ENCODE measurements at places on chromosomes 13 and 19.

DNA sequence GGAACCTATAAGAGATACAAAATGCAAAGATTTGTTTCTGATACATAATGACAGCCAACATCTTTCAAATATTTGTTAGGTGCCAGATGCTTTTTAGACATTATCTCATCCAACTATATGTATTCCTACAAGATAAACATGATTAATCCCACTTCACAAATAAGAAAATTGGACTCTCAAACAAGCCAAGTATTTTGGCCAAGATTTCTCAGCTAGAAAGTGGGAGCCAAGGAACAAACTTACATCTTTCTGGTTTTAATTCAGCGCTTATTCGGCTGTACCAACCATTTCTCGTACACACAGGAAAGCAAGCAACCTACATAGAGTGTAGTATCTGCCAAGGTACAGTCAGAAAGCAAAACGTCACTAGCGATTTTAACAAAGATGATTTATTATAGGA, 85.7 kb upstream of the SERP2 start:
- no peak for DNase-seq

GRCh38 chr19:1154731-1155351, 19.2 kb downstream of the SBNO2 start:
- DNase-seq, result no peak

- no peak for DNase-seq
Observed at GRCh38 chr19:40472516-40472915, 5.7 kb downstream of the SPTBN4 start.

DNA sequence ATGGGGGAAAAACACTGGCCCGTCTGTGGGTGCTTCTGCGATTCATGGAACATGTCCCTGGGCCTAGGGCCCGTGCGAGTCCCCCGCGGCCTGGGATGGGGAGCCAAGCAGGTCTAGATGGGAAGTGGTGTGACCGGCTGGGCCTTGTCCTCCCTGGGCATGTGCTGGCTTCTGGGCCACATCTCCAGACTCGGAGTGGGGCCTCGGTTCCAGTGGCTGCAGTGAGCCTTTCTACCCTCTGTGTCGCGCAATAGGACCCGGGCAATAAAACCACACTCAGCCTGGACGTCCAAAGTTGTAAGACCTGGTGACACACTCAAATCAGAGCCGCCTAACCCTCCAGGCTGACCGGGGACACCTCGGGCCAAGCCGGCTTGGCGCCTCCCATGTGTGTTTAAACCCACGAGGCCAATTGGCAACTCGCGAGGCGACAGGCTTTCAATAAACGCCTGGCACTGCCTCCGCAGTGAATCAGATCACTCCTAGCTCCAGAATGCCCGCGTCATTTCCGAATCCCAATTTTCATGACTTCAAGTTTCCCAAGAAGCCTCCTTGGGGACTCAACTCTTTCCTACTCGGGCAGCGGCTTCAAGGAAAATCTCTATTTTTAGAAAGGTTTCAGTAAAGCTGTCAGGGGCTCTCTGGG, 57.3 kb downstream of the KLF2 start:
- DNase-seq, result peak; percentile 16

GRCh38 chr13:98939660-98940191, 38.1 kb downstream of the DOCK9 start:
- DNase-seq, result no peak

DNA sequence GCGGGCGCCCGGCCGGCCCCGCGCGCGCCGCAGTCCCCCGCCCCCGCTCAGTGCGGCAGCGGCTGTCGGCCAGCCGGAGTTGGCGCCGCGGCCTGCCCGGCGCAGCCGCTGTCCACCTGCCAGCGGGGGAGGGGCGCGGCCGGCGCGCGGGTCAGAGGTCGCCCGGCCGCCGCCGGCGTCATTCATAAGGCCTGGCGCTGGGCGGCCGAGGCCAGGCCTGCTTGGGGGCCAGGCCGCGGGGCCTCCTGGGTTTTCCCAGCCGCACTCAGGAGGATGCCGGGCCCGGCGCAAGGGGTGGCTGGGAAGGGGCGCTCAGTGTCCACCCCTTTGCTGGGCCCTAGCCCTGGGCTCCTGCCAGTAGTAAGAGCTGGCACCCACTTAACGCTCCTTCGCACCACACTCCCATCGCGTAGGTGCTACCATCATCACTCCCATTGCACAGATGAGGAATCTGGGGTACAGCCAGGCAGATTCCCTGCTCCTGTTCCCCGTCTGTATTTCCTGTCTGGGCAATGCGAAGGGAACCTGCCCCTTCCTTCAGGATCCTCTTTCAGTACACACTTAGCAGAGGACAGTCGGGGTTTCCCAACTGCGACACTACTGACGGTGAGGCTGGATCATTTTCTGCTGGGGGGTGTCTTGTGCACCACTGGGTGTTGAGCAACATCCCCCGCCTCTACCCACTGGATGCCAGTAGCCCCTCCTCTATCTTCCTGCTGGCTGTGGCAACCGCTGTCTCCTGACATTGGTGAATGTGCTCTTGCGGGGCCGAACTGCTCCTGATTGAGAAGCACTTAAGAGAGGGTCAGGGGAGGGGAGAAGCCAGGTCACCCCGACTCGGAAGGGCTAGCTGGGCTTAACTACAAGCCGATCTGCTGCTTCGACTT, 846 bp upstream of the PRKACA start:
- peak; percentile 55 for DNase-seq

- DNase-seq, result peak; percentile 59
Observed at GRCh38 chr19:50486823-50487515, 10.3 kb upstream of the GARIN5A start.

DNA sequence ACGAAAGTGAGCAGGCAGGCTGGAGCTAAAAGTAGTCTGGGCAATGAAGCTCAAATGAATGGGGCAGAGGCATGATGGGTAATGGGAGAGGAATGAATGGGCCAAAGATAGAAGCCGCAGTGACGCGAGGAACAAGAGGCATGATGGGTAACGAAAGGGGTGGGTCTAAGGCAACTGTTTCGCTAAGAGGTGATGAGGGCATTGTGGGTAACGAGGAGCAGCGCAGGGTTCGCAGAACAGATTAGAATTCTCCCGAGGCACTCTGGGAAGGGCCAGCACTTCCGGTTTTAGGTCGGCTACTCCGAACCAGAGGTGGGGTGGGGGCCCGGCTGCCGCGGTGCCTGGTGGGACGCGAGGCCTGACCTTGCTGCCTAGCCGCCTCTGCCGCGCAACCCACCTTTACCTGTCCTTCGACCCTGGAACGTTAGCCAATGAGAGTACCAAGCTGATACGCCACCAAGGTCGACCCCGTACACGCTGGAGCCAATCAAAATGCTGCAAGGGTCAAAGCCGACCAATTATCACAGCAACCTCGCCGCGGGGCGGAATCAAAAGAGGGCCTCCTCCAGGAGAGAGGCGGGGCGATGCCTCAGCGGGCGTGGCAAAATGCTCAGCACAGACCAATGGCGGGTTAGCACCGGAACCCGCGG, 563 bp upstream of the TOMM40 start:
- peak; percentile 100 for DNase-seq

DNA sequence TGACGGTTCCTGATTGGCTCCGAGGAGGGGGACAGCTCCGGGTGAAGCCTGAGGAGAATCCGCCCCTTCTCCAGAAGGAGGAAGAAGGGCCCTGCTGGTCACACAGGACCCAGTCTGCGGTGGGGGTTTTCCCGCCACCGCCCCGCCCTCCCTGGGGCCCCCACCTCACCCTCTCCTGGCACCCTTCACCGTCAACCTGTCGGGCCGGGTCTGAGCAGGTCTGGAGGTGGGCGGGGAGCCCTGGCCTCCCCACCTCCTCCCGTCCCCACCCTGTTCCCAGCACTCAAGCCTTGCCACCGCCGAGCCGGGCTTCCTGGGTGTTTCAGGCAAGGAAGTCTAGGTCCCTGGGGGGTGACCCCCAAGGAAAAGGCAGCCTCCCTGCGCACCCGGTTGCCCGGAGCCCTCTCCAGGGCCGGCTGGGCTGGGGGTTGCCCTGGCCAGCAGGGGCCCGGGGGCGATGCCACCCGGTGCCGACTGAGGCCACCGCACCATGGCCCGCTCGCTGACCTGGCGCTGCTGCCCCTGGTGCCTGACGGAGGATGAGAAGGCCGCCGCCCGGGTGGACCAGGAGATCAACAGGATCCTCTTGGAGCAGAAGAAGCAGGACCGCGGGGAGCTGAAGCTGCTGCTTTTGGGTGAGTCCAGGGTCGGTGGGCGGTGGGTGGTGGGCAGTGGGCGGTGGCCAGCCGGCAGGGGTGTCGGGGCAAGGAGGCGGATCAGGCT, at the start of gene GNA15:
Gene GNA15, plus strand, starts transcription at position 73 of the 723 bp plus-strand sequence. Its CDS starts 418 bp downstream, at position 491.
- DNase-seq, result peak; percentile 52

DNA sequence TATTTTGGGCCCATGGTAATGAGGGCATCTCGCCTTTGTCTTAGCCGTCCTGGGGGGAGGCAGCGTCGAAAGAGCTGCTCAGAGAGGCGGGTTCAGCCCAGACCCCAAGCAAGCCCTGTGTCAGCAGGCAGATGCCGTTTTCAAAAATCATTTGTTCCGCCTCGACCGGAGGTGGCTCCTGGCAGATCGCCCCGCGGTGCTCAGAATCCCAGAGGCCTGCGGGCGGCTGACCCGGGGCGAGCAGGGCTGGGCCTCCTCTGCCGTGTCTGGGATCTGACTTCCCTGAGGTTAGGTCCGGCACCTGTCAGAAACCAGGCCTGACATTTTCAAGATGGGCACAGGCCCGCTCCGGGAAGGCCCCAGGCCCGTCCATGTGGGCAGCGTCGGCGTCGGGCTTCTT, 36.1 kb downstream of the CRTC1 start:
- DNase-seq, result no peak

DNA sequence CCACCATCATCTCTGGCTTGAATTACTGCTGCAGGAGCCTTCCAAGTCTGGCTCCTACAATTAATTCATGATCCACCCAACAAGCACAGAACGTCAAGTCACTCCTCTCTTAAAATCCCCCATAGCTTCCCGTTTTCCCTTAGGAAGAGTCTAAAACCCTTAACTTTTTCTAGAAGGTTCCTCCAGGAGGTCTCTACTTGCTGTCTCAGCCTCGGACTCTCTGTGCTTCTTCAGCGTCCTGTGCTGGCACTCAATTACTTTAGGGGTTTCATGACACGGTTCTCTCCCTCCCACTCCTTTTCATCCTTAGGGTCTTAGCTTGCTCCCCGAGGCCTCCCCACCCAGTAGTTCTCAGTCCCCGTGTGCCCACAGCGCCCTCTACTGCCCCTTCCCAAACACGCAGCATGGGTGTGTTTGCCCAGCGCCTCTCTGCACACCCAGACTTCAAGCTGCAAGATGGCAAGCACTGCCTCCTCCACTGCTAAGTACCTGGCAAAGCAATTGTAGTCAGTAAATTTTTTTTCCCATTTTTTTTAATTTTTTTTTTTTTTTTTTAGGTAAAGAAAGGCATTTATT, 25.8 kb upstream of the MAP3K10 start:
- DNase-seq, result peak; percentile 66

GRCh38 chr13:73096173-73096572, 37.4 kb downstream of the KLF5 start:
- no peak for DNase-seq

DNA sequence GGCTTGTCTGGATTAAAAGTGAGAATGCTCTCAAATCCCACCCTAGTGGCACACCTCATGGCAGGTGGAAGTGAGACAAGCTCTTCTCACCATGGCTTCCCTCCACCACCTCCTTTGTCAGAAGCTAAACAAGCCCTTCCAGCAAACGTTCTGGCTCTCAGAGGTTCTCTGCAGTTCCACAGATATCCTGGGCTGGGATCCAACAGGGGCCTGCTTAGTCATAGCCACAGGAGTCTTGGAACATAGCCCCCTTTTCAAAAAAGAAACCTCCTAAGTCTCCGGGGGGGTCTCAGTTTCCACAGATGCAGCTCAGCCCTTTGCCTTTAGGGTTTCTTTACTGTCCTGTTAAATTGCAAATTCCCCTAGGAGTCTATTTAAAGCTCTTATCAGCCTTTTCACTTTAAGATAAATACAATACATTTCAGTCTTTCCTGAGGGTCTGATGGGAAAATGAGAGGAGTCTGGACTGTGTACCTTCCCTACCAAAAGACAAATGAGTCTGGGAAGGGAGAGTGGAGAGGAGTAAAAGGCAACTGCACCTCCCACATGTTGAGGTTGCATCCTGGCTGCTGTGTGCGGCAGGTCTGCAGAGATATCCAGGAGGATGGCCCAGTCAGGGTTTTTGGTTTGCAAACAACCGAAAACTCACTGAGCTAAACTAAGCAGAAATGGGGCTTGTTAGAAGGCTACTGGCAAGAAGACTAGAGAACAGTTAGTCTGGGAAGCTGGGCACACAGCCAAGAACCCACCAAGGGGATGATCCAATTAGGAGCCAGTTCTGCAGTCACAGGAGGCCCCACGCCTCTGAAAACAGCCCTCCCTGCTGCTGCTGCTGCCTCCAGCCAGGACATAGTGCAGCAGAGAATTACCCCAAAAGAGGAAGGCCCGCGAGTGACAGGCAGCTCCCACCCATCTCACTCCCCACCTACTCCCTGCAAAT, 41.4 kb upstream of the SERP2 start:
- DNase-seq, result no peak

DNA sequence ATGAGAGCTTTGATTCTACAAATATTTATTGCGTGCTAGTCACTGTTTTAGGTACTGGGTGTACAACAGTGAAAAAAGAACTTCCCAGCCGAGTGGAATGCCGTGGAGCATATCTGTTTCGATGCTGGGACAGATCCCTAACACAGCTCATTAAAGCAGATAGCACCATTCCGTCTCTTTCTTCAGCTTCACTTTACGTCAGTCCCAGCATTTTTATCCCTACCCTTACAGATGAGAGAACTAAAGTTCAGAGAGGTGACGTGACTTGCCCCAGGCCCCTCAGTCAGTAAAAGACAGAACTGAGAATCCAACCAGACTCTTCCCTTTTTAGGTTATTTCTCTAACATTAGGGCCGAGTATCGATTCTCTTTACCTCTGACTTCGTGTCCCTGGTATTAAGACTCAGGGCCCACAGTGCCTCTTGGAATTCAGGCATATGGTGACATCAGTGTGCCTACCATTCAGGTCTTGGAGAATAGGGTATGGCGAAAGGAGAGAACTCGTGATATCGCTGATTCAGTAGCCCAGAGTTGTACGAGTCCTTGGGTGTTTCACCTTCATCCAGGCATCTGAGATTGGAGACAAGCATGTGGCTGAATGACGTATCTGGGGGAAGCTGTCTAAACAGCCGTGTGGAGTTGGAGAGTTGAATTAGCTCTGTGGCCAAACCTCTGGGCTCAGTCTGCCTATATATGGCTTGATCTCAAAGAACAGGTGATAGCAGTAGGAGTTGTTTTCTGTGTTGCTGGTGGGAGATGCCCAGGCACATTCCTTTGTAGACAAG, 27.1 kb downstream of the ACTN4 start:
- DNase-seq, result no peak

DNA sequence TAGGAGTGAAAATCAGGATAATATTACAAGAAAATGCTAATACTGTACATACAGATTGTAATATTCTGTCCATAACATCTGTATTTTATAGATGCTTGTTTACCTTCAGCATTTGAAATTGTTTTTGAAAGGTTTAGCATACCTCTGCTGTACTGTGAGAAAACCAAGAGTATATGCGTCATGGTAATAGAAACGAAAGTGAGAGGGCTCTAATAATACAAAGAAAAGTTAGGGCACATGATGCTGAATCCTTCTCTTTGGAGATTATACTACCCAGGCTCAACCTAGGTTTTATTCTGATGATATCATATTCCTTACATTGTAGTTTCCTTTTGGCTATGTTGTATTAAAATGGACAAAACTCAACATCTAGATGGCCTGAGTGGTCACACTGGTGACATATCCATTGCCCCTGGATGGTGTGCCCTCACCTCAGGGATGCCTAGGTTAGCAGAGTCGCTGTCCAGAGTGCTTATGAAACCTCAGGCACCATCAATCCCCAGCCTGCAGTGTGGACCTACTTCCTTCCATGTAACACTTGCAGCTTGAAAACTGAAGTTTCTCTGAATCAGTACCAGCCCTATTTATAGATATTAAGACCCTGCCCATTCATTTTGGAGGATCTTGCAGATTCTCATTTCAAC, 253.7 kb downstream of the KCTD12 start:
- no peak for DNase-seq
